ENCODE measurements at places on chromosomes 11 and 22. TPM values are rescaled to one million over a fixed set of nuclear protein-coding genes. Genes with fewer than 3 reads are reported as not detected.

The CPT1B gene
- total RNA-seq = 11.1 TPM

The FOLR2 gene
- 34.1 TPM for total RNA-seq

The MMP12 gene
- total RNA-seq = not detected

The TEX12 gene
- 0.99 TPM for total RNA-seq

The VPREB3 gene
- total RNA-seq = 0.33 TPM

The PNPLA3 gene
- 7.2 TPM for total RNA-seq

The MAJIN gene
- not detected for total RNA-seq

The KCNK7 gene
- 0.20 TPM for total RNA-seq
